ENCODE measurements at places on chromosomes 7 and 10.

DNA sequence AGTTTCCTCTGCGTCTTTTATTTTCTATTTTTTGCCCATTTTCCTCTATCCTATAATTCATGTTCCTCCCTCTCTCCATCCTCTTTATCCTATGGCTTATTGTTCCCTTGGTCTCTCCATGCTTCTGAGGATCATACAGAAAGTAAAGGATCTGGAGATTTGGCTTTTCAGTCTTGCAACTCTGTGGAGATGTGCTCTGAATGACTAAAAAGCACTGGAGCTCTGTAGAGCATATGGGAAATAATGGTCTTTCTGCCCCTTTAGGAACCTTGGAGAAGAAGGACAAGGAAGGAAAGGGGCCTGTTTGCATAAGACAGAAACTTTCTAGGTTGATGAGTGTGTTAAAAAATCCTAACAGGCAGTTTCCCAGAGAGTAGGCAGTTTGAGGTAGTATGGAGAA, 120.1 kb downstream of the PHTF2 start:
- DNase-seq = no peak

- no peak for DNase-seq
Measured at GRCh38 chr10:27661514-27662286, 83.9 kb downstream of the MKX start.

DNA sequence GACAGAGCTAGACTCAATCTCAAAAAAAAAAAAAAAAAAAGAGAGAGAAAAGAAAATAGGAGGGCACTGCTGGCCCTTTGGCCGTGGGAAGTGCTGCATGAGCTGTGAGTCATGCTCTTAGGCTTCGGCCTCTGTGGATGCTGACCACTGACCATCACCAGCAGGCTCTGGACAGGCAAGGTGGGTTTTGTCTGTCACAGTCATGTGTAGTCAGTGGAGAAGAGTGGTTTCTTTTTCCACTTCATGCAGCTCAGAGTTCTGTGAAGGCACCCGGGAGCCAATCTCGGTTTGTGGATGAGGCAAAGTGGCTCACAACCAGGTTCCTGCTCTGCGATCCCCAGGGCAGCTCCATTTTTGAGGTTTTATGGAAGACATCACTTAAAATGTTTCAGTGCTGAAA, 58.1 kb downstream of the PRTFDC1 start:
- no peak for DNase-seq

DNA sequence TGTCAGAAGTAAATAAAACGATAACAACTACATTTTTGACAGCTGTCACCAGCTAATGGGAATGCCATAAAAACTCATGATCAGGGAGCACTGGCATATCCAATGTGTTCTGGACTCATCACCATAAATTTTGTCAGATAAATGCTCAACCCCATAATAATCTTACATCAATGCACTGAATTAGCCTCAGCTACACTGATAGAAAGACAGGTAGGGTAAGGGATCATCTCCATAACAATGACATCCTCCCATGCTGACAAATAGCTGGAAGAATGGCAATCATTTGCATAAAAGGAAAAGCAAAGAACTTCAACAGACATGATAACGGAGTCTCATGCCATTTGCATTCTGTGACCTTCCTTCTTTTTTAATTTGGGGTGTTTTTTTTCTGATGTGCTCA, 352.8 kb upstream of the PFKP start:
- no peak for DNase-seq

GRCh38 chr10:13938950-13939349, 352.2 kb downstream of the PRPF18 start:
- no peak for DNase-seq

DNA sequence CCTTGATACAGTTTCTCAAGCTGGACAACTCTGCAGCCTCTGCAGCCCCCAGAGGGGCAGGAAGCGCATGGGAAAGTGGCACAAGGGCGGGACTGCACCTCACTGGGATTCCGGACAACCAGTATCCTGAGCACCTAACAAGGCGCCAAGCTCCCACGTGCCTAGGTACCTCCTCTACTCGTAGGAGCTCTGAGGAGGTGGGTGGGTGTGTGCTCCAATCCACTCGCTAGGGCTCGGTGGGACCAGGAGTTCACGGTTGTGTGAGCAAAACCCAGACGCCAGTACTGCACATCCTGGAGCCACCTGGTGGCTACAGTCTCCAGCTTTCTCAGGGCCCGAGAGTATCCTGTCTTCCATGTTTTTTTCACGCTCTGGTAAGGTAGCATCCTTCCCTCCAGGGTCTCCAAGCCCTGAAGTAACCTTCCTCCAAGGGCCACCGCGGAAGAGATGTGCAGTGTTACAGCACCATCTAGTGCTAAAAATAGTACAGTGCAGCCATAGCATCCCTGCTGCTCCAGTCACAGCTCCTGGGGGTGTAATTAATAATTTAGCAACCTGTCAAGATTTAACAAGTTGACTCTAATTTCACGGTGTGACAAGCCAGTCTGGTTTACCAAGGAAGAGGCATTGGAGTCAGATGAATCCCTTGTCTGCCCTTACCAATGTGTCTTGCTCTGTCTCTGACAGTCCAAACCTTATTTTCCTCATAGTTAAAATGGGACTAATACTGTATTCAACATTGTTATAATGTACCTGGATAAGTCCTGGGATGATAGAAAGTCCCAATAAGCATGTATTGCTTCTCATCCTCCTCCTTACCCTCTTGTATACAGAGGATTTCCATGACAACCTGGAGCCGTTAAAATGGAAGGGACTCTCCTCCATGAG, 70.4 kb downstream of the HERPUD2 start:
- DNase-seq = no peak

DNA sequence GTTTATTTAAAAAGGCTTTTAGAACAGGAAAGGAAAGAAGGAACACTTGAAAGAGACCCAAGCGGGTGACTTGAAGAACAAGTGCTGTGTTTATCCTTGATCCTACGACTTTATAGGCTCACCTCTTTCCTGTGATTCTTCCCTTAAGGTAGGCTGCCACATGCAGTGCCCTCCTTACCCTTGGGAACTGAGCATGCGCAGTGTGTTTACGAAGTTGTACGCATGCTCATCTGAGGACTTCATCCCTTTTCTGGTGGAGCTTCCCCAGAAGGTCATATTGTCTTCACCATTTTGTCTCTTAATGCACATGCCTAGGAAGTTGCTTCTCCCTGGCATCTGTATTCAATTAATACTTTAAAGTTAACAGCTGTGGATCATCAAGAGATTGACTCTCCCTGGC, 49.9 kb upstream of the VOPP1 start:
- no peak for DNase-seq

DNA sequence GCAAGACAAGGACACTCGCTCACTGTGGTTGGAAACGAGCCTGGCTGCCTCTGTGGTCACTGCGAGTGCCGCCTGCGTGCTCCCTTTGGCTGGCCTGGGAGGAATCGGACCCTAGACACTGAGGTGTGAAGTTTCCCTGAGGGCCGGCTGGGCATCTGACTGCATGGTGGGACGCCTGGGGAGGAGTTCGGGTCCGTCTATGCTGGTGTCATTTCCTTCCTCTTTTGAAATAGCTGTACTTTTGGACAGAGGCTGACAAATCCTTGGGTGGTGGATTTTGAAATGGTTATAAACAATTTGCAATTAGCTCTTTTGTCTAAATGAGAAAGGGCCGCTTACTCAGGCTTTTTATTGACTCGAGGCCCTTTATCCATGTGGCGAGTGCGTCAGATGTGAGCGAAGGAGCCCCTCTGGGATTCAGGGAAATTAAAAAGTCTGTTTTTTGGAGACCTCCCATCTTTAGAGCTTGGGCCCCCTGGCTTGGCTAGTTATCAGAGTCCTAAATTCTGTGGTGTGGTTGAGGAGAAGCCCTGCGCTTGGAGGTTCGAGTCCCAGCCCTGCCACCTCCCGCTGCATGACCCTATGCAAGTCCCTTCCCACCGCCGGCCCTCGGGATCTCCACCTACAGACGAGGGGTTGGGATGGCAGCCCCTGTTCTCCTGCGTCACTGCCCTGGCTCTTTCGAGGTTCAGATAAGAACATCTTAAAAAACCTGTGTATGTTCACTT, 147.1 kb downstream of the RGS10 start:
- DNase-seq = no peak
